HT1080 (cell line): ENCODE measurements at places on chromosomes 3 and 15.

DNA sequence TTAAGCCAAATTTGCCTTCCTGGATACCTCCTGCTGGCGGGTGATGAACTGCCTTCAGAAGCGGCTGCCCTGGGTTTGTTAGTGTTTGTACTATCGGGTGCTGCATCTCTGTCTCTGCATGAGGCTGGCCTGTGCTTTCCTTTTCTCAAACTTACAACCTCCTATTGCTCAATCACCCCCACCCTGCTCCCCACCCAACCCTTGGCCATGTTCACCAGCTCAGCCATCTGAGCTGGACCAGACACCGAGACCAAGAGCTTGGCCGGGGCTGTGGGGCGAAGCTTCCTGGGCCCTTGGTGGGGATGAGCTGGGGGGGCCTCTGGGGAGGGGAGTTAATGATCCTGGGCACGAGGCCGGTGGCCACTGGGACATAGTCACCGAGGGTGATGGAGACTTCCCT, 16.8 kb upstream of the FBLN2 start:
- DNase-seq: no peak

GRCh38 chr3:79015854-79016253, 751.9 kb downstream of the ROBO1 start:
- DNase-seq: no peak

GRCh38 chr15:98794748-98795147, 146.4 kb downstream of the IGF1R start:
- DNase-seq: no peak

GRCh38 chr3:134427400-134428111, 53.3 kb upstream of the AMOTL2 start:
- DNase-seq: peak; percentile 100

- peak; percentile 55 for DNase-seq
These were observed 63.0 kb upstream of the TSC22D2 start for GRCh38 chr3:150345021-150345538.
